Trophoblast cell (in vitro differentiated cells and primary cell): ENCODE measurements at places on chromosomes 16 and 17.

- peaks cover 2% of the 10 kb centered on the region for H3K4me1 ChIP-seq
- H3K27ac ChIP-seq = no peak overlapping the region
- H3K36me3 ChIP-seq = peaks cover 17% of the 10 kb centered on the region
- H3K27me3 ChIP-seq = no peaks in the 10 kb centered on the region
Measured at GRCh38 chr16:69707920-69708683, 18.3 kb downstream of the NQO1 start.

DNA sequence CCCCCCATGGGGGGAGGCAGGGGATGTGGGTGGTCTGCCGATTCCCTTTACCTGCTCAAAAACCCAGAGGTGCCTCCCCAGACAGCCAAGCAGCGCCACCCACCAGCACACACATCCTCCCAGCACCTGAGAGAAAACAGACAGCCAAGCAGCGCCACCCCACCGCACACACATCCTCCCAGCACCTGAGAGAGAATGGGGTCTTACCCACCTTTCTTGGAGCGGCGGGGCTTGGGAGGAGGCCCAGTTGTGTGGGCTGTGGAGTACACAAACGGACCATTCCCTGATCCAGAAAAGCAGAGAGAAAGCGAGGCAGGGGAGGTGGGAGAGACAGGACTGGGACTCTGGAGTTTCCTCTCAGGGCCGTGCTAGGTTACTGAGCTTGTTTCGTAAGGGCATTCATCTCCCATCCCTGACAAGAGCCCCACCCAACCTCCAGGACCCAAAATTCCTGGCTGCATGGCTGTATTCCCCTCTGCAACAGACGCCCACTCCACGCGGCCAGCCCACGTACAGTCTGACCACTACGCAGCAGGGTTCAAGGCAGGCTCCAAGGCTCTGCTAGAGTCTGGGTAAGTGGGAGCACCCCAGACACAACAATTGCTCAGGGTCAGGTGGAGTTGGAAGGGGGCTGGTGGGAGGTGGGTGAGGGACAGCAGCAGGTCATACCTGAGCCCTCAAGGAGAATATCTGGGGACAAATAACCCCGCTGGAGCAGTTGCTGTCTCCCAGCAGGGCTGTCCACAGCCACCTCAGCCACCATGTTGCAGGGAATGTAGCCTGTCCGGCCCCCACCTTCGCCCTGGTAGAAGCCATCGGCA lies 22.3 kb downstream of the TSPOAP1 start:
- no peak overlapping the region for H3K4me3 ChIP-seq
- H3K36me3 ChIP-seq = no peaks in the 10 kb centered on the region
- no peaks in the 10 kb centered on the region for H3K4me1 ChIP-seq
- H3K27me3 ChIP-seq = no peaks in the 10 kb centered on the region

- H3K4me1 ChIP-seq = peaks cover 7% of the 10 kb centered on the region
- DNase-seq = peak; percentile 86
- H3K4me3 ChIP-seq = no peak overlapping the region
- no peaks in the 10 kb centered on the region for H3K27me3 ChIP-seq
- no peak overlapping the region for H3K27ac ChIP-seq
Measured at GRCh38 chr16:67115639-67116038, 5.9 kb downstream of the PHAF1 start.

- H3K36me3 ChIP-seq = no peaks in the 10 kb centered on the region
- H3K27me3 ChIP-seq = peaks cover 15% of the 10 kb centered on the region
- no peak overlapping the region for H3K27ac ChIP-seq
- no peak overlapping the region for H3K4me3 ChIP-seq
- peaks cover 5% of the 10 kb centered on the region for H3K4me1 ChIP-seq
Measured at GRCh38 chr16:15856182-15856581, 646 bp downstream of the MYH11 start.

DNA sequence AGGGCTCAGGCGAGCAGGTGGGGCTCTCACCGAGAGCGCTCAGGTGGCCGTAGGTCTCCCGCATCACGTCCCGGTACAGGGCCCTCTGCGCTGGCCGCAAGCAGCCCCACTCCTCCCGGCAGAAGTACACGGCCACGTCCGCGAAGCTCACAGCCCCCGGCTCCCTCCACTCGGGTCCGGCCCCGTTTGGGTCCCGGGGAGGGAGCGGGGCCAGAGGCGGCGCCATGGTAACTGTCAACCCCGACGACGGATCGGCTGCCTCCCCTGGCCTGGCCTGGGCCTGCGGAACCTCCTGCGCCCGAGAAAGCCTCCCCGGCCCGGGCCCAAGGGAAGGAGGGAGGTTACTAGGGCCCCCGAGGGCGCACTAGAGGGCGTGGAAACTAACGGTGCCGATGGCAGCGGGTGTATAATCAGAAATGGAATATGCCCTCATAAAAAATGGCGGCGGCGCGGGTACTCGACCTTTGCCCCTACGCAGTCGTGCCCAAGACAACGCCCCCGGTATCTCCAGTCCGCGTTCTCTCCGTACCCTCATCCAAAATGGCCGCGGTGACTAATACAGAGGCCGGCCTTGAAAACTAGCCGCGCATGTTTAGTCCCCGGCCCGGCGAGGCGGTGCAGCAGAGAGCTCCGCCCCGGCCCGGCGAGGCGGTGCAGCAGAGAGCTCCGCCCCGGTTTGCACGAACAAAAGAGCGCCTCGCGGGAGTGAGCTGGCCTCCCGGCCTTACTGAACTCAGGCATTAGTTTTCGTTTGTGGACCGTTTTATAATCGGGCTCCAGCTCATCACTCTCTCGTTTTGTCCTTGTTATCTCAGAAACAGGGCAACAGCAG lies at the start of gene ZNF764:
ZNF764 (minus strand) TSS at position 418 of the 832 bp plus-strand sequence; CDS start at position 226, 192 bp downstream.
- H3K27me3 ChIP-seq = no peaks in the 10 kb centered on the region
- peaks cover 4% of the 10 kb centered on the region for H3K4me1 ChIP-seq
- peak within 1 kb of the TSS; percentile 87 for H3K4me3 ChIP-seq
- H3K36me3 ChIP-seq = peaks cover 14% of the 10 kb centered on the region
- peak within 1 kb of the TSS; percentile 75 for H3K27ac ChIP-seq
- DNase-seq = peak; percentile 99

DNA sequence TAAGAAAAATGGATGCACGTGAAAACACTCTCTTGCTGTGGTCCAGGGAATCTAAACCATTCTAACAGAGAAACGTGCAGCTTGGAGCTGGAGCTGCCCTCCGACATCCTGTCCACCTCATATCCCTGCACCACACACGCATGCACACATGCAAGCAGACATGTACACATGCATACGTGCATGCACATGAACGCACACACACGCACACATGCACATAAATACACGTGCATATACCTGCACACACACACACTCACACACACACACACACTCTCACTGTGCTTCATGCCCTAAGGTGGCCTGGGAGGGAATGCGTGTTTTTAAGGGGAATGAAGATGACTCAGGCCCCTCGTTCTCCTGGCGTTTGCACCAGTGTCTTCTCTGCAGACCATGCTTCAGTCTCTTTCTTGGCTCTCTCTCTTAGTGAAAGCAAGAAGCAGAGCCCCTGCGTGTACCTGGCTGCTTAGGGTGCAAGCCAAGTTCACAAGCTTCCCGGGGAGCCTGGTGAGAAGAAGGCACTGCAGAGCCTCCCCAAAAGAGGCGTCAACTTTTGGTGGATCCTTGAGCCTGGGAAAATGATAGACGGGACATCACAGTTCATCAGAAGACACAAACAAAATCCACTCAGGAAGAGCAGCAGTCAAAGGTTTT lies 72.8 kb downstream of the GOSR1 start:
- no peak overlapping the region for H3K27ac ChIP-seq
- H3K27me3 ChIP-seq = no peaks in the 10 kb centered on the region
- H3K4me3 ChIP-seq = peak overlapping the region; percentile 52
- no peaks in the 10 kb centered on the region for H3K36me3 ChIP-seq
- H3K4me1 ChIP-seq = peaks cover 11% of the 10 kb centered on the region
- peak; percentile 13 for DNase-seq
